Stimulated activated CD4-positive, alpha-beta T cell treated with anti-CD3 and anti-CD28 coated beads, Interleukin-1b, Interleukin-23, amount 100 ng/mL, for 24 hours (primary cell): ENCODE measurements at places on chromosomes 16 and 17.

DNA sequence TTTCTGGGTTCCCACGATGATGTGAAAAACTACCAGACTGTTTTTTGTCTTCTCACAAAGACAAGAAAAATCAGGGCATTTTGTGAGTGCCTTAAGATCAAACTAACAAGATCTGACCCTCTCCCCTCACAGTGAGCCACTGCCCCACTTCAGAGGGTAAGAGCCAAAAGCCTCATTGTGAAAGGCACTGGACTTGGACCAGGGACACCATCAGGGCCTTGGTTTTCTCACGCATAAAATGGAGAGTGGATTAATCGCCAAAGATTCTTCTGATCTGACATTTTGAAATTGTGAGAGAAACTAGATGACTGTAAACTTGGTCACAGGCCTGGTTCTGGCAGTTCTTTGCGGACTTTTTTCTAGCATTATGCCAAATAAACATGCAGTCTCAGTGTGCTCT is 21.0 kb upstream of the ENDOV start:
- no peak for DNase-seq

GRCh38 chr16:51896013-51896412 is 650.9 kb downstream of the TOX3 start:
- DNase-seq: no peak

DNA sequence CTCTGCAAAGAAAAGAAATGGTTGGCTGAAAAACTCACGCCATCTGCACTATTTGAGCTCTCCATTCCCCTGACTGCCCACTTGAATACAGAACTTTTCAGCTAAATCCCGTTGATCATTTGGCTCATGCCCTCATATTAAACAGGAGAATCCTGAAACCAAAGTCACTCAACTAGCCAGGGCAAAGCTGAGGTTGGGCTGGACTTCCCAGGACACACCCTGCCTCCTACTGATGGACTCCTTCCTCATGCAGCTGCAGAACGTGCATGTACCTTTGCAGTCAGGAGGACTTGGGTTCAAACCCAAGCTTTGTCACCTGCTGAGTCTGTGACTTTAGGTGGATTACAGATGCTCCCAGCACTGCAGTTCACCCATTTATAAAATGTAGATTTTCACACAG is 7.7 kb downstream of the ASIC2 start:
- DNase-seq: no peak

DNA sequence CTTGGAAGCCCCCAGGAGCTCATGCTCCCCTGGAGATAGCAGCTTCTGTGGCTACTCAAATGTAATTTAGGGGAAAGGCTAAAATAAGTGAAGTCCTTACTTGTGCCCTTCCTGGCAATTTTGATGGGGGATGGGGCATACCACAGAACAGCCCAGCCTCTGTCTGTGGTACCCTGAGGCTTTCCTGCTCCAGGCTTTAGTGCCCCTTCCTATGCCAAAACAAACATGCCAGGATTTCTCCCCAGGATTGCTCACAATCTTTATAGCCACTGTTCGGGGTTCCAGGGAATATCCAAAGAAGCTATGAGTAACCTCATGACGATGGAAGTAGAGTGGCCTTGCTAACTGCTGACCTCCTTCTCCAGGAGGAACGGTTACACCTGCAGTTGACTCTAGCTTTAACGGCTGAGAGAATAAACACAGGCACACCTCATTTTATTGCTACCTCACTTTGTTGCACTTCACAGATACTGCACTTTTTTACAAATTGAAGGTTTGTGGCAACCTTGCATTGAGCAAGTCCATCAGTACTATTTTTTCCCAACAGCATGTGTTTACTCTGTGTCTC is 24.9 kb downstream of the CCL4 start:
- DNase-seq: no peak

DNA sequence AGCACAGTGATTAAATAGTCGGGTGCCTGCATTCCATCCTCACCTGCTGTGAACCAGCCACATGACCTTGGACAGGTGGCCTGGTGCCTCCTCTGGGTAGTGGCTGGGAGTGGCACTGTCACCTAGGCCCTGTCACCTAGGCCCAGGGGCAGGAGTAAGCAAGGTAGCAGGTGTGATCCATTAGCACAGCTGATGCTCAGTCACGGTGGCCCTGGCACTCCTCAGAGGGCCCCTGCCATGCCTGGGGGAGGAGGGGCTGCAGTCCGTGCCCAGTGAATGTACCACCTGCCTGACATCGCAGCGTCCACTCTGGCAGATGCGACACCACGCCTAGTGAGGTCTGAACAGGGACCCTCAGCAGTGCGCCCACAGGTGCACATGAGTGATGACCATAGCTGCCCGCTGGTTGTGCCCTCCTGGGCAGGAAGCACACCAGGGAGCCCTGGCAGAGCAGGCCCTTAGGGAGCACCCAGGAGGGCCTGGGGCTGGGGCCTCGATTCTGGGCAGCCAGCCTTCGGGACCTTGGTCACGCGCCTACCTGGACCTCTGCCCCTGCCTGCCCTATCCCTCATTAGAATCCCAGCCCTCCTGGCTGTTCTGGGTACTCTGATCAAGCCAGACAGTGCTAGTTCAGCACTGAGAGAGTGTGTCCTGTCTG is 33.1 kb upstream of the CRISPLD2 start:
- DNase-seq: no peak

GRCh38 chr17:57552114-57552624 is 192.9 kb downstream of the CCDC182 start:
- DNase-seq: no peak

DNA sequence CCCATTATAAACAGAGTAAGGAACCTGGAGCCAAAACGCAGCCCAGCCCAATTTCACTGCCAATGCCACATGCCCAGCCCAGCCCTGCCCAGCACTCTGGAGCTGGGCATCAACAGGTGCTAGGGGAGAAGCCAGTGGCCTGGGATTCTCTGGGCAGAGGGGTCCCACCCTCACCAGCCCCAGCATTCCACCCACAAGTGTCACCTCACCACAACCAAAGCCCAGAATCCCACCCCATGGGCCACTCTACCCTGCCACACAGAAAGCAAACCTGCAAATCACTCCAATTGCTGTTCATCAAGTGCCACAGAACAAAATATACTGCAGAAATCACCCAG is 102.5 kb upstream of the CDH5 start:
- DNase-seq: no peak

- DNase-seq: no peak
These were observed 22.2 kb downstream of the MEAK7 start for GRCh38 chr16:84482001-84482891.

DNA sequence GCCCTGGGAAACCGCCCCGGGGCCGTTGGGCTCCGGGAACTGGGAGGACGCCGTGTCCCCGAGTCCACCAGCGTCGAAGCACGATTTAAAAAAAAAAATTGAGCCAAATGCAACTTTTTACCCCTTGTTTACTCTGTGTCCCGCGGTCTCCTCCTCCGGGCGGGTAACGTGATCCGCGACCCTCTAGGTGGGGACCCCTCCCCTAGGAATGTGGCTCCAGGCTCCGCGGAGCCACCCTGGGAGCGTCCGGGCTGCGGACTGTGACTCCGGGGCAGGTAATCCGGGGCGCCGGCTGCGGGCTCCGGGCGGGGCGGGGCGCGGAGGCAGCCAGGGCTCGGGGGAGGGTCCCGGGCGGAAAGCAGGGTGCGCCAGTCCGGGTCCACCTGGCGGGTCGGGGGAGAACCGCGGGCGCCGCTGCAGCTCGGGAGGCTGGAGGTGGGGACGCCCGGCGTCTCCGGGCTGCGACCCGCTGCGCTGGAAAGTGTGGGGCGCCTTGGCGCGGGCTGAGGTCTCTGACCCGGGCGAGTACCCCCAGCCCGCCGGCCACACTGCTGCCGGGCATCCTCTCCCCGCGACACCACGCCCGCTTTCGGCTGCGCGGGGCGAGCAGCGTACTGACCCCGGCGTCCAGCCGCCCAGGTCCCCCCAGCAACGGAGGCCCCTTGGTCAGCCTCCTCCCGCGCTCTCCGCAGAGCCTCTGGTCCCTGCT is 852 bp upstream of the HELZ start:
- DNase-seq: no peak
